ENCODE measurements at places on chromosomes 5 and 9. TPM values are rescaled to one million over a fixed set of nuclear protein-coding genes. Genes with fewer than 3 reads are reported as not detected.
A peak's percentile ranks its signal among the peaks of the same experiment; 100 is the strongest.

- peak; percentile 71 for DNase-seq
Measured at GRCh38 chr9:35481347-35481975, 8.4 kb upstream of the RUSC2 start.

GRCh38 chr9:35074791-35075190 lies 2.4 kb upstream of the VCP start:
- DNase-seq, result no peak

GRCh38 chr5:92941806-92942205 lies 639.2 kb downstream of the NR2F1-AS1 start:
- no peak for DNase-seq

DNA sequence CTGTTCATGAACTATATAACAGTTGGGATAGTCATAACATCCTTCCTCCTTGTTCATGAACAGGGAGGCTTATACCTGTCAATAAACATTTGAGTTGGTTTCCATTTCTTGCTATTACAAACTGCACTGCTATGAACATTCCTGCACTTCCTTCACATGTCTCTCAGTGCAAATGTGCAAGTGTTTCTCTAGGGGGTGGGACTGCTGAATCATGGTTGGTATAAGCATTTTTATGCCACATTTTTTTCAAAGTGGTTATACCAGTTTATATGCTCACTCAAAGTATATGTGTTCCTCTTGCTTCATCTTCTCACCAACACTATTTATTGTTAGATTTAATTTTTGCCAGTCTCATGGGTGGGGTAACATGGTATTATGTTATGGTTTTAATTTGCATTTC lies 25.8 kb upstream of the TPD52L3 start:
- peak; percentile 40 for DNase-seq

GRCh38 chr5:177361418-177362291 lies 3.9 kb downstream of the RGS14 start:
- no peak for DNase-seq

DNA sequence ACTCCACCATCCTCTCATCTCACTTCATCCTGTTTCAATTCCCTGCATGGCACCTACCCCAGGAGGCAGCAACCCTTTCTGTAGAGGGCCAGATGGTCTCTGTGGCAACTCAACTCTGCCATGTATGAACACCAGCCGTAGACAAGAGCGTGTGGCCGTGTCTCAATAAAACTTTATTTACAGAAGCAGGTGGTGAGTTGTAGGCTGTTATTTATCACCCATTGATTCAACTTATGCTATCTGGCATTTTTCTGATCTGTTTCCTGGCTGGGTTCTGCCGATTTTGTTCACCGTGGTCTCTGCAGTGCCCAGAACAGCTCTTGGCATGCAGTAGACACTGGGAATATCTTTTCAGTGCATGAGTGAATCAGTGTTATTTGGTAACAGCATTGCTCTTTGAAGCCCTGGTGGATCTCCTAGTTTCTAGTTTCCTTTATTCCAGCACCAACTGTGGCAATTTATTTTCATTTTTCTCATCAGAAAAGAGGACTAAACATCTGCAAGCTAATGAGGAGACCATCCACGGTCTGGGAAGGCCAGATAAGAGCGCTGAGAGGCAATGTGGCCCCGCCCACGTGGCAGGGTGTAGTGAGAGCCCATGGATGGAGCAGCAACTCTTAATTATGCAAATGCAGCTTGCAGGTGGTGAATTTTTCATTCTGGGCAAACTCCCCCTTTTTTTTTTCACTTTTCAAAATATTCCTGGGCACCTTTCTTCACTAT lies 77.9 kb downstream of the CTSL start:
- no peak for DNase-seq

GRCh38 chr5:80711938-80712337 lies 57.2 kb upstream of the DHFR start:
- DNase-seq, result no peak

The LCN9 gene
- not detected for total RNA-seq

The NMUR2 gene
- total RNA-seq, result not detected

The ELOVL7 gene
- total RNA-seq, result not detected

The GPX8 gene
- total RNA-seq, result 147 TPM

The MEGF10 gene
- 0.21 TPM for total RNA-seq
